CD4-positive, alpha-beta T cell treated with Interleukin-12 subunit alpha and Interleukin-12 subunit beta, for 1 hour (primary cell): ENCODE measurements at places on chromosomes 2 and 18.

DNA sequence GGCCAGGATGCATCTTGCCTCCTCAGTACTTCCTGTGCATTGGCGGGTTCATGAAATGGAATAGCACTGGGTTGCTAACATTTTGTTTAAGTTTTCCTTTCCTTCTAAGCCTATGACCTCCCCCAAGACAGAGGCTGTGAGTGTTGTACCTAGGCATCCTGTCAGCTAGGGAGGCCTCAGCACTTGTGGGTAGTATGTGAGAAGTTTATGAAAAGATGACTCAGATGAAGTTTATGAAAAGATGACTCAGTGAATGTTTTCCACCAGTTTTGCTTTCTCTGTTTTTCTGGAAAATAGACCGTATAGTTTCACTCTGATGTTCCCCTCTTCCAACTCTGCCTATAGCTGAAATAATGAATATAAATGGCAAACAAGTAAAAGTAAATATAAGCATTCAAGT, 412.9 kb downstream of the TMEM182 start:
- no peak for DNase-seq

- DNase-seq: no peak
Measured at GRCh38 chr2:241463276-241464135, 44.9 kb downstream of the STK25 start.

DNA sequence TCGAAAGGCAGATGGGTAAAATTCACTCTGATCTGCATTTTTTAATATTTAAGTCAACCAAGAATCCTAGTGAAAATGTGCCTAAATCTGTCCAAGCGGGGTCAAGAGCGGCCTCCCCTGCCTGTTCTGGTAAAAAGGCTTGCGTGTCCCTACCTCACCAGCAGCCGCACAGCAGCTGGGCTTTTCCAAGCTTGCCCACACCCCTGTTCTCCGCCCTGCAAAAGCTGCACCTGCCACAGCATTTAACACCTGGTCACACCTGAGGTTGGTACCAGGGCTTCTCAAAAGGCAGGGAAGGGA, 25.8 kb upstream of the TMEM182 start:
- no peak for DNase-seq

DNA sequence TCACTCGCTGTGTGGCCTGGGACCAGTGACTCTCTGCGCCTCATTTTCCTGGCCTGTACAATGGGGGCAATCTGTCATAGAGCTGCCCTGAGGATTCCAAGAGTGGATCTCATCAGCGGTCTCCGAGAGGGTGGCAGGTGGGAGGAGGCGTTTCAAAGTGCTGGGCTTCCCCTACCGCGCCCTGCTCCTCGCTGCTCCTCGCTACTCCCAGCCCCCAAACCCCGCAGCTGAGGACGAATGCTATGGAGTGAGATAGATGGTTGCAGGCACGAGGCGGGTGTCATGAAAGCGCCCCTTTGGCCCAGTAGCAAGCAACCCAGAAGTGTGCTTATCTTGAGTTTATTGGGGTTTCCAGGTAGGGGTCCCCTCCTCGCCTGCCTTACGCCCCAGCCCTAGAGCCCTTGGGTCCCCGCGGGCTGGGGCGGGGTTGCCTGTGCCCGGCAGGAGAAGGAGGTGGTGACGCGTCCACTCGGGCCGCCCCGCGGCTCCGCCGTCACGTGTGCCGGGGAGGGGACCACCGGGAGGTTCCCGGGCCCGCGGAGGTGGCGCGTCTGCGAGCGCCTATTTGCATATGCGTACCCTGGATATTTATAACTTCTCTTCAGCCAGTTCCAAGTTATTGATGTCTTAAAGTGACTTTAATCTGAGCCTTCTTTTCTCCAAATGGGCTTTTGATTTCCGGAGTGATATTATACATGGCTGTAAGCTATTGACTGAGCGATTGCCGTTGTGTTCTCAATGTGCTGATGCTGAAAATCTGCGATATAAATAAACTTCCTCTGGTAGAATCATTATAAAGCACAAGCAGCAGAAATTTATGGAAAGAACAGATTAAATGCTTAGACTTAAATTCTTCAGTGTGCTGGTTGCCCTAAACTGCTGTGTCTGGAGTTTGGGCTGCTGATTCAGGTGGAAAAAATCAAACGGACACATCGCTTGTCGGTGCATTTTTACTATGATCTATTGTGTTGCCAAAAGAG, 263.7 kb downstream of the ATAD2B start:
- DNase-seq: no peak

GRCh38 chr2:69061525-69061924, 48.5 kb downstream of the ANTXR1 start:
- no peak for DNase-seq

DNA sequence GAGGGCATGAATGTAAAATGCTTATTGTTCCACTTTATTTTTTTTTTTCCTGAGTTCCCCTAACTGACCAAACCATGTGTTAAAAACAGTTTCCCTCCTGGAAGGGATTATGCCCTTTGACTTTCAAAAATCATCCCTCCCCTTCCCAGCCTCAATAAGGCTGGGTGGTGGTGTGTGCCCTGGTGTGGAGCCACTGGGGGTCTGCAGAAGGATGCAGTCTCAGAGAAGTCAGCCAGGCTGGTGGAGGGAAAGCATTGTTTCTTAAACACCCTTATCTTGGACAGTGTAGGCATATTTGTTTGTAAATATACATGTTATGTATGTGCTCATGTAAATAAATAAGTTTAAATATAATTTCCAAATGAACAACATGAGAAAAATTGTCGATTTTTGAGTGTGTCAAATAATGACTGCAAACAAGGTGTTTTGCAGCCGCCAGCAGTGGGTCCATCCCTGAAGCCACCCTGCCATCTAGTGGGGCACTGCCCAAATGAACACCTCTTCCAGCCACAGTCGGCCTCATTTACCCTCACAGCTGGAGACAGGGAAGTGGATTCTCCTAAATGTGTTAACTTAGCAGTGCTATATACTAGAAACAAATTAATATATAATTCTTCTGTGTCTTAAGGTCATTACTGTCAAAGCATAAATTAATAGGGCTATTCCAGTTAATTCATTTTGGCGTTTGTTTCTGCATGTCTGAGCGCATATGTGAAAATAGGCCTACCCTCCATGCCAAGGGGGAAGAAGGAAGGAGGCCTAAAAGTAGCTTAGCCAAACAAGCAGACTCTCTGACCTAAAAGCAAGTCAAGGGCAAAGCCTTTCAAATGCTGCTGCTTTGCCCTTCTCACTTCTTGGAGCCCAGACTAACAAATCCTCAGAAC, 209.6 kb upstream of the PIK3C3 start:
- no peak for DNase-seq

GRCh38 chr2:21544392-21544791, 420.6 kb downstream of the TDRD15 start:
- no peak for DNase-seq

DNA sequence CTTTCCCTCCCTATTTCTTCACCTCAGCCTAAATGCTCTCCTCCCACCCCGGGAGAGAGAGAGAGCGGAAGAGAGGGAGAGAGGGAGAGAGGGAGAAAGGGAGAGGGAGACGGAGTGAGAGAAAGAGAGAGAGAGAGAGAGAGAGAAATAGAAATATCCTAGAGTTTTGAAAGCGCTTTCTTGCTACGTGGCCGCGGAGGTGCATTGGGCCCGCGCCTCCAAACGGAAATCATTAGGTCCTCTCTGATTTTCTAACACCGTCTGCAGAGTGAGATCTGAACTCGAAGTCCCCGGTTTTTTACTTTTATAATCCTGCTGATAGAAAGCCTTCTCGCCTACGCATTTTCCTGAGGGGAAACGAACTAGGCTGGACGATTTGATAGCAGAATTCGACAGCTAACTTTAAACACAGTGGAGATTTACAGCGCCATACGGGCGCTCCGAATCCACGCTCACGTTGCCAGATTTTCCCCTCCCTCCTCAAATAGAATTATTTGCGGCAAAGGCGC, 903 bp upstream of the EVX2 start:
- no peak for DNase-seq

DNA sequence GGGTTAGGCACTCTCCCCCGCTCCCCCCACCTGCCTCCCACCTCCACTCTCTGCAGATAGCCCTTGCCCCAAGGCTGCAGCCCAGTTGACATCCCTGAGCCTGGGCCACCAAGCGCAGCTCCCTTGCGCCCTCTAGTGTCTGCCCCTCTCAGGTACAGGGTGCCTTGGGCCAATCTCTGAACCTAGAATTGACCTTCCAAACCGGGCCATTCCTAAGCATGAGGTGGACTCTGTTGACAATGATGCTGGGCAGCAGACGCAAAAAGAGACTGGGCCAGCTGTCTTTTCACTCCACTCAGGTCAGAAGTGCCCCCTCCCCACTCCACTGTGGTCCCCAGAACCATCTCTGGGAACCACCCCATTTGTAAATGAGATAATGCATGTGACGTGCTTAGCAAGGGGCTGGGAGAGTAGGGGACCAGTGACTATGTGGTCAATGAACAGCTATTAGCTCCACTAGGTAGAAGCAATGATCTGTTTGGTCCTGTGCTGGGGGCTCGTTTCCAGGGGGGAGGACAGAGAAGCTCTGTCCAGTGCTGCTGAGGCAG, 43.3 kb upstream of the PLB1 start:
- DNase-seq: peak; percentile 75
